GF-D8 (cell line): ENCODE measurements at places on chromosomes 7 and 10.

- DNase-seq, result no peak
Measured at GRCh38 chr7:132906193-132906835, 175.6 kb downstream of the CHCHD3 start.

DNA sequence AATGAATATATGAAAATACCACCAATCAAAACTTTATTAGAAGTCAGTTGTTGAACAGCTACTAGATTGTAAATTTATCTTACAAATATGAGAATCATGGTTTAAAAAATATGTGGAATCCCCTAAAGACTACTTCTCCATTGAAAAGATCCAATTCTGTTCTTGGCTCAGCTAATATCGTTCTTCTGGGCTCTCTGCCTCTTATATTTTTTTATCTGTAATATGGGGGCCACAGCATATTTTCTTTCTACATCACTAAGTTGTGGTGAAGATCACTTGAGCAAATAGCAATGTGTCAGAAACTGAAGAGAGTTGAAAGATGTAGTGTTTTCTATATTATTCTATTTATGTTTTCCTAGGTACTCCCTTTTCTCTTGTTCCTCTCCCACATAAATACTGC is 198.1 kb downstream of the FZD1 start:
- DNase-seq, result no peak

DNA sequence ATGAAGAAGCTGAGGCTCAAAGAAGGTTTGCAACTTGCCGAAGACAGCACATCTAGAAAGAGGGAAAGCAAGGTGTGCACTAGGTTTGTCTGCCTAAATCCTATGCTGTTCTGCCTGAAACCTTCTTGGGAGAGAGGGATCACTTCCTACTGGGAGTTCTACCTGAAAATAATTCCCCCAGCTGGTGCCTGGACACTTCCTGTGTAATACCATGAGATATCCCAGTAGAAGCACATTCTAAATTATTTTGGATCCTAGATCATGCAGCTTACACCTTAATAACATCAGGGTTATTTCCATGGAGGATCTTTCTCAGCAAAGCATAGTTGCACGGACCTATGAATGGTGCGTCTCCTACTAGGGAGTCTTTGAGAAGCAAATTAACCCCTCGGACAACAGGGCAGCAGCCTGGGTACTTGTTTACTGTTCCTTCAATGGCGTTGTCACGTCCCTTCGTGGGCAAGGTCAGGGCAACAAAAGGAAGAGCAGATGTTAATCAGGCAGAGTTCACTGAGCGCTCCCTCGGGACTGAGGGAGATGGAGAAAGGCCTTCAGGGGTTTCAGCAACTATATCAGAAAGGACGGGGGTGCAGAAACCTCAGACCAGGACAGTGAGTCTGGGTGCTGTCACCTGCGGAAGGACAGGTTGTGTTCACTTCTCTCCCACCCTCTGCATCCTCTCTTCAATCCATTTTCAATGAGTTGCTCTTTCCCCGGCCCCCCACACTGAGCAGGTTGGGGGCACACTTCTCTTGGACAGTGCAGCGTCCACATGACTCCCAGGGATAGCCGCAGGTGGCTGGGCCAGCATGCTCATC is 44.0 kb downstream of the OAT start:
- DNase-seq, result no peak

DNA sequence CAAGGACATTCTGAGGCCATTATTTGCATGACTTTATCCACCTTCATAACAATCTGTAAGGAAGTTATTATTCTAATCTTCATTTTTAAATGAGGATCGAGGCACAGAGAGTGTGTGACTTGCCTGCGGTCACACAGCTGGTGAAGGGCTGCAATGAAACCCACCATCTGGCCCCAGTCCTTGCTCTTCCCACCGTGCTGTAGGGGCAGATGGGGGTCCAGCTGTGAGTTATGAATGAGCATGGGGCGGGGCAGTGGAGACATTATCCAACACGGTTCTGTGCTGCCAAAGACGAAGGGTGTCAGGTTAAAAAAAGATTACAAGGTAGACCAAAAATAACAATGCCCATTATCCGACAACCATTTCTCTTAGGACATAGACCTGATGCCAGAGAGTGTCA is 417.5 kb upstream of the MGMT start:
- no peak for DNase-seq

GRCh38 chr7:27188386-27189294 is 3.6 kb upstream of the HOXA11 start:
- peak; percentile 83 for DNase-seq

- DNase-seq, result no peak
Measured at GRCh38 chr10:115065801-115066200, 27.4 kb upstream of the ATRNL1 start.

DNA sequence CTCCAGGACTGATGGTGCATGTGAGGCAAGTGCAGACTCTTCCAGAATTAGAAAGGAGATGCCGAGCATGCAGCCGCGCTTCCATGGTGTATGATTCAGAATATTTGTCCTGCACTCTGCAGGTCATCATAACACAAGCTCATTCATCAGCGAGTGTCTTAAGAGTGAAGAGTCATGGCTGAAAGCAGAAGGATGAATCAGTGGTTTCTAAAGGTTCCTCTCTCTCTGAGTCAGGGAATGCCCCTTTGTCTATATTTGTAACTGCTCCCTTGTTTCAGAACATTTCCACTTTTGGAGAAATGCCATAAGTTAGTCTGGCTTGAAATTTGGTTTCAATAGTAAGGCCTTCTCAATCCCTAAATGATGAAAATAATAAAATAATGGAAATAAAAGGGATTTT is 52.3 kb downstream of the HECW1 start:
- no peak for DNase-seq

- no peak for DNase-seq
Measured at GRCh38 chr10:119286983-119287633, 79.7 kb downstream of the GRK5 start.

DNA sequence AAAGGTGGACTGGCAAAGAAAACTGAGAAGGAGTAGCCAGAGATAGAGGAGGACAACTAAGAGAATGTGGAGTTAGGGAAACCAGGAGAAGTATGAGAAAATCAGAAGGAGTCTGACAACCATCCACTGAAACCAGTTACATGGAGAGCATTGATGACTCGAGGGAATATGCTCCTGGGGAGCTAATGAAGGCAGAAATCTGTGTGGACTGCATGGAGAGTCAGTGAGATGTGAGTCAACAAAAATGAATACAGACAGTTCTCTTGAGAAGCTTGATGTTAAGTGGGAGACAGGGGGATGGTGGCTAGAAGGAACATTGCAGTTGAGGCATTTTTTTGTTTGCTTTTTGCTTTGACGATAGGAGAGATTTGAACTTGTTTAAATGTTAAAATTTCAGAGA is 34.3 kb upstream of the ZNF32 start:
- DNase-seq, result no peak

- DNase-seq, result no peak
Measured at GRCh38 chr7:139857791-139858190, 28.7 kb downstream of the TBXAS1 start.

DNA sequence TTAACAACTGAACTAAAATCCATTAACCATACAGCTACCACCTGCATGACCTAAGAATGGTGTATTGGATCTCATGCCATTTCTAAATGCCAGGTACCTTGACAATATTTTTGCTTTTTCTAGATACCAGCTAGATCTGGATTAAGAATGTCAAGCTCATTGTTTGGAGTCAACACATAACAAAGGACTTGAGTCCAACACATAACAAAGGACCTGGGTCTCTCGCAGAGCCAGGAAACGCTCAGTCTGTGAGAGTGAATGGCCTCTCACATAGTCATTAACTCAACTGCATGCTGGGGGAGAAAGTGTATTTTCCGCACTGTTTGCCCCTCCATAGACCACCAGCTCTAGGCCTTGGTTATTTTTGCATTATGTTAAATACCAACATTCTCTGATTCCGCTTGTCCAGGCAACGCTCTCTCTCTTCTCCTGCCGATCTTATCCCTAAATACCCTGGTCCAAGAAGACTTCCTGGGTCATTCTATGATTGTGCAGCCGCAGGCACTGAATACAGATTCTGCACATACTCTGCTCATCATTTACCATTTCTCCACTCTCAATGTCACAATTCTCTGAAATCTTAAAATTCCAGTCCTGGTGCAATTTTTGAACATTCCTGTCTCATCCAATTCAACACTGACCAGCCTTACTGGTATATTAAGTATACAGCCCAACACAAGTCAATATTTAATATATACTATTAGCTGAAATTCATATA is 31.2 kb downstream of the ITIH5 start:
- no peak for DNase-seq

GRCh38 chr10:119327096-119327745 is 119.8 kb downstream of the GRK5 start:
- DNase-seq, result no peak

DNA sequence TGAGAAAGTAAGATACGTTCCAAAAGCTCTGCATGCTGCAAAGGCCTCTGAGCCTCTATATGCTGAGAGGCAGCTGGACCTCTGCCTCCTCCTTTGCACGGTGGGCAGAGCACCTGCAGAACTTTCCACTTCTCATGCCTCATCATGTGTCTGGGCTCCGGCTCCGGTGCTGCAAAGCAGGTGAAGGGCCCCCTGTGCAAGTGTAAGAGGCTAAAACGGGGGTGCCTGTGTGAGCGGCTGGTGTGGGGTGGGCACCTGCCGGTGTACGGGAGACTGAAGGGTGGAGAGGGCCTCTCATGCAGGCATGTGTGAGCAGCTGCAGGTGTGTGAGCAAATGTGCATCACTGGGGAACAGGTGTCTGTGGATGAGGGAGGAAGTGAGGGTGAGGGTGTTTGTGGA is 121.0 kb downstream of the KCNMA1 start:
- no peak for DNase-seq

DNA sequence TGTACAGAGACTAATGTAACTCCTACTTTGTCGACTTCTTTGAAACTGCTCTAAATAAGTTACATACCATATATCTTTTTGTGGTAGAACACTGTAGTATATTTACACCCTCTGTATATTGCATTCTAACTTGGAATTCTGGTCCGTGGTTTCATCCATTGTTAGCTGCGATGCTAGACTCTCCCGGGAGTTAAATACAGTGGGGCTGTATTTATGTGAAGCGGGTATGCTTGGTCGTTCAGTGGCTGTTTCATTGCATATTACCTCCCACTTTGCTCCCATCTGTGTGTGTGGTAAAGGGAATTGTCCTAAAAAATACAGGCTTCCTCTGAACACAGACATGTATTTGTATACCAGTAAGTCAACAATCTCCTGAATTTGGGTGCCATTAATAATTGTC is 231.1 kb downstream of the SLC25A13 start:
- DNase-seq, result no peak

GRCh38 chr7:80819503-80819902 is 99.3 kb downstream of the SEMA3C start:
- no peak for DNase-seq

DNA sequence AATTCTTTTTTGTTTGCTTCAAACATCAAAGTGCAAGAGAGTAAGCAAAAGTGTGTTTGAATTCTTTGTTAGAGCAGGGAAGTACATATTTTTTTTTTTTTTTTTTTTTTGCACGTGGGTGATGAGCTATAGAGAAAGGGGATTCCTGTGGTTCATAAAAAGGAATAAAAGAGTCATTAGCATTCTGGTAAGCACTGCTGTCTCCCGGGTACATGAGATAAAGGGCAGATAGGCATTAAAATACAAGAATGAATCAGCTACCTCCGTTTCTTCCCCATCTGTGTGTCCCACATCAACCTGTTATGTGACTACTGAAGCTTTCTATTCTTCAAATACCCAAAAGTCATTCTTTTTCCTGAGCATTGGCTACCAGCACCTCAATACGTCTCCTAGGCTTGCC is 102.4 kb upstream of the SEMA3D start:
- DNase-seq, result no peak

- no peak for DNase-seq
Measured at GRCh38 chr10:119654540-119654939, 3.4 kb downstream of the BAG3 start.

DNA sequence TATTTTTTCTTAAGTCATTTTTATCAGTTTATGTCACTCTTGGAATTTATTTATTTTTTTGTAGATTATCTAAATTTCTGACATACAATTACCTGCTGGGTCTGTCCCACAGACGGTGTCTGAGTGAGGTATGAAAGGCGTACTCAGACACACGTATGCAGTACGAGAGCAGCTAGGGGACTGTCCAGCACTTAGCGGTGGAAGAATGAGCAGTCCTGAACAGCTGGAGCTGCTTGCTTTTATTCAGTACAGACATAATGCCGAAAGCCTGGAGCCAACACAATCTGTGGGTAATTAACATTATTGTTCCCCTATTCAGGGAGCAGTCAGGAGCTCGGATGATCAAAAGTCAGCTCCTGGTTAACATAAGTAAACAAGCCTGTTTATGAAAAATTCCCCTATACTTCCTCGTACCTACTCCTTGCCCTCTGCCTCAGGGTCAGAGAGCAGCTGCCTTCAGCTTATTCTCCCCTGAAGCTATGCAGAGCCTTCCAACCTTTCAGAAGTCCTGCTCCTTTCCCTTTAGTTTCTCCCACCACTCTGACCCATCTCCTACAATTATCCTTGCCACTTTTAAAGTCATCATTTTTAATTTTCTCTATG is 488.0 kb upstream of the POM121L12 start:
- DNase-seq, result no peak

GRCh38 chr7:31791881-31792280 is 104.9 kb downstream of the PPP1R17 start:
- DNase-seq, result no peak

DNA sequence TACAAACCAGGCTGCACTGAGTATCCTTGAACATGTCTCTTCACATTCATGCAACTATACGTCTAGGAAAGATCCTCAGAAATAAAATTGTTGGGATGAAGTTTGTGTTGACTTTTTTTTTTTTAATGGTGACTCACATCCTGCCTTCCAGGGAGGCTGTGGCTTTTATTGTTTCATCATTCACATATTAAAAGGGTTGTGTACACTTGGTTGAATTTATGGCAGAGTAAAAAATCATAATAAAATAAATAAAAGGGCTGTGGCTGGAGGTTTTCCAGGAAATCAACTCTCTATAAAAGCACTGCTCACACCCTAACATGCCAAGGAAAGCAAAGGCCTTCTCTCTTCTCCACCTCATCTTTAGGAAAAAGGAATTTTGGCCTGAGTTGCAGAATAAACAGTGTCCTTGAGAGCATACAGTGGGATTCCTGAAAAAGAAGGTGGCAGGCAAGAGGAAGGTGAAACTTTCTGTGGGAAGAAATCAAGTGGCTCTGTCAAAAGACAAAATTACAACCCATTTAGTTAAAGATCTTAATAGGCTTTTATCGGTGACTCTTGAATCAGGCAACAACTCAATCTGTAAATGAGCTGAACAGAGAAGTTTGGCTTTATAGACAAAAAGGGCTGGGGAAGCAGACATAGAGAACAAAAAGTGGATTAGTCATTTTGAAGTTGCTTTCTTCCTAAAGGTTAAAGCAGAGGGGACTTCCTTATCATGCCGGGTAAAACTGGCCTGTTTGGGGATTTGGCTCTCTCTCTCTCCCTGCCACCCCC is 41.6 kb upstream of the FHIP2A start:
- DNase-seq, result no peak

DNA sequence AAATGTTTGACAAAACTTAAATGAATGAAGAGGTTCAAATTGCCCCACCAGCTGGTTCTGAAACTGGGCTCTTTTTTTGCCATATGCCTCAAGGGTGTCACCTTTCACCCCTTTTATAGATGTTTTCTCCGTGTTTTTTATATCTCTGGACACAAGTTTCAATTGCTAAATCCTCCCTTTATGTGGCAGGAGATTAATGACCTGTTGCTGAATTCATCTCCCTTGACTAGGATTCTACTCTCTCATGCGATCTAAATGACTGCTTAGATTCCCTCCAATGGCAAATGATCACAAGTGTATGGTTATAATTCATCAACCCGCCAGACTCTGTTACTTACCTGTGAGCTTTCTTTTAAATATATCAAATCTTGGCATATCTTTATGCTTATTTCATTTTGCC is 677.0 kb upstream of the POT1 start:
- no peak for DNase-seq

GRCh38 chr10:35462491-35462934 is 126.2 kb downstream of the CCNY start:
- no peak for DNase-seq

GRCh38 chr7:188174-188573 is 4.2 kb upstream of the FAM20C start:
- no peak for DNase-seq
